ENCODE measurements at places on chromosomes 3 and 15.
A peak's percentile ranks its signal among the peaks of the same experiment; 100 is the strongest.

GRCh38 chr3:136249593-136249992 is 547 bp upstream of the PCCB start:
- no peak for DNase-seq

DNA sequence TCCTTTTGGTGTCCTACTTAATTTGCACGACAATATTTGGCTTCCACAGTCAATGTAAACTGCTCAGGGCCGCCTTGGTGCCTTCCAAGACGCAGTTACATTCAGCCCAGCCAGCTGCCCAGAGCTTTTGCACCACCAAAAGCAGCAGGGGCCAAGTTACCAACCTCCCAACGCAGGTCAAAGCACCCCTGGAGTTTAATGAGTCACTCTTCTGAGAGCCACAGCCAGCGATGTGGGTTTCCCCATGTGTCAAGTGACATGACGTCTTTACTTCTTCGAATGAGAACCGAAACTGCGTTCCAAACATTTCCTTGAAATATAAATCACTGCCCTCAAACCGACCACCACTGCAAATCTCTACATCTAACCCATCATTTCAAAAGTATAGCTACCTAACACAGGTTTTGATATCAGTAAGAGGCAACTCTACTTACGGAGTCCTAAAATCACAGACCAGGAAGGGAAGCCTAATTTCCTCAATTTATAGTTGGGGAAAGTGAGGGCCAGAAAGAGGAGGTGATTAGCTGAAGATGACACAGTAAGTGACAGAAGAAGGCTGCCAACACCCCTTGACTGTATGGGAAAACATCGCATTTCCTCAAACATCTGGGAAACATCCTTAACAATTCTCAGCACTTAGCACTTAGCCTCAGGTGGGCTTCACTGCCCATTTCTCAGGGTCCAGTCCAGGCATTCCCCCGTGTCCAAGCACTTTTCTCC is 24.5 kb downstream of the MB21D2 start:
- peak; percentile 74 for DNase-seq

DNA sequence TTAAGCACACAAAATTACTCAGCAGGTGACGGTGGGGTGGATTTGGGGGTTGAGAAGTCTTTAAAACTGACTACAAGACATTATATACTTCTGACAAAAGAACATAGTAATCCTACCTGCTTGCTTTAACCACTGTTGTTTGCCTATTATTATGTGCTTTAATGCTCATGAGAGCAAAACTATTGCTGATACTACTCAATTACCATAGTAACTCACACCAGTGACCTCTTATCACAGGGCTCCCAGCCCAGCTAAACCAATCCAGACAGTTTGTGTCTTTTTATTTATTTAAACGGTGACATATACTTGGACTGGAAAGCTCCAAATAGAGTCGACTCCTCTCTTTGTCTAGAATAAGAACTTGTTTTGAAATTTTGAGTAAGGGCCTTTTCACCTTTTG is 42.8 kb upstream of the FEZF2 start:
- DNase-seq, result no peak

DNA sequence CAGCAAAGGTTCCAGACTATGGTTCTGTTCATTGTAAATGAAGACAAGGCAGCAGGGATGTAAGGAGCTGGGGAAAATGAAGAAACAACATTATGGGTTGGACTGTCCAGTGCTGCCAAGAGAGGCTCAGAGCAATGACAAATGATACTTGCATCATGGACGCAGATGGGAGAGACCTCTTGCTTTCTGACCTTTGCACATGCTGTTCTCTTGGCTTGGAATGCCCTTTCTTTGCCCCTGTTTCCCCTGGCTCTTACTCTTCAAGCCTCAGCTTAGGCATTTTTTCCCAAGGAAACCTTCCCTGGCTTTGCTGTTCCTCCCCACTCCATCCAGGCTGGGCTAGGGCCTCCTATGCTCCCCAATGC is 59.9 kb upstream of the RAD18 start:
- DNase-seq, result no peak

- DNase-seq, result no peak
Measured at GRCh38 chr3:195156286-195156890, 114.6 kb downstream of the XXYLT1 start.

DNA sequence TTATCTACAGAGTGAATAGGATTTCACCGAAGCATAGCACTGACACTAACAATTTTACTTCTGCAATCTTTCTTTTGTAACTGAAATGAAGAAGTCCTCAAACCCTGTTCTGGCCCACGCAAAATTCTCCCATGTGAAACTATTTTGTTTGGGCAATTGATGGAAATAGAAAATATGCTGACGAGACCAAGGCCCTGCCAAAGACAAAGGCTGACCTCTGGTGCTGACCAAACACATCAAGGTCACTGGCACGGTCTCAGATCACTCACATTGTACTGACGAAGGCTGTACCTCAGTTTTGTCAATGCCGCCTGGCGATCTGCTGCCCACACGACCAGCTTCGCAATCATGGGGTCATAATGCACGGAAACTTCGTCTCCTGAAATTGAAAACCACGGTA is 58.4 kb upstream of the DCUN1D1 start:
- DNase-seq, result no peak

DNA sequence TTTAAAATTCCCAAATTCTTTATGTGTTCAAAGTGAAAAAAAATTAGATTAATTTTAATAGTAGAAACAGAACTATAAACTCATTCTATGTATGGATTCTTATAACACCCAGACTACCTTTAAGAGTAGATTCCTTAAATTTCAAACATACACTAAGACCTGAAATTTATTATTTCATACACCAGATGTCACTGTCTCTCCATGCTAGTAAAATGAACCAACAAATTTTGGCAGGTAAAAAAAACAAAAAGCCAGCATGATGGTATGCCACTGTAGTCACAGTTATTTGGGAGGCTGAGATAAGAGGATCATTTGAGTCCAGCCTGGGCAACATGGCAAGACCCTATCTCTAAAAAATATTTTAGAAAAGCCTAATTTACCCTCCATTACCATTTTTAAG is 461.3 kb upstream of the NAALADL2 start:
- no peak for DNase-seq

GRCh38 chr15:80780416-80781221 is 1.4 kb downstream of the CEMIP start:
- no peak for DNase-seq

DNA sequence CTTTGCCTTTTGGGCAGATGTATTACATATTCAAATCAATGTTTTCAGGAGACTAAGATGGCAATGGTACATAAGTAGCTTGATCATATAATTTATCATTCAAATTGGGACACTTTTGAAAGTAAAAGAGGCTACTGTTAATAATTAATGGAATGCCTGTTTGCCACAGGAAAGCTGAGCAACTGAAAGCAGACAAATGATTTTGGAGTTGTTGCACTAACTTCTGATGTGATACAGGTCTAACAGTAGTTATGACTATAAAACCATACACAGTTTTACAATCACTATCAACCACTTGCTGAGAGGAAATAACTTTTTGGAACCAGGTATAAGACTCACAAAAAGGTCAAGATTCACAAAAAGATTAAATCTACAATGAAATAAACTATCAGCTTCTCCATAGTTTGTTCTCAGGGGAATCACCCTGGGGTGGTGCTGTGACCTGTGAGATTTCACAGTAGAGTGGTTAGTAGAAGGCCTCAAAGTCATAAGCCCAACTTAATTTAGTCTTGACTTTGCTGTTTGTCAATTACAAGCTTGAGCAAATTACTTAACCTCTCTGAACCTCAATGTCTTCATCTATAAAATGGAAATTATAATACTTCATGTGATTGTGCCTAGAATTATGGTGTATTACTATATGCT is 42.7 kb downstream of the HHLA2 start:
- DNase-seq, result no peak

GRCh38 chr15:62428259-62428658 is 263.2 kb upstream of the C2CD4B start:
- DNase-seq, result no peak

- no peak for DNase-seq
Measured at GRCh38 chr3:8529181-8529637, 27.6 kb downstream of the LMCD1 start.

GRCh38 chr3:23161896-23162570 is 41.1 kb upstream of the UBE2E2 start:
- DNase-seq, result peak; percentile 32

DNA sequence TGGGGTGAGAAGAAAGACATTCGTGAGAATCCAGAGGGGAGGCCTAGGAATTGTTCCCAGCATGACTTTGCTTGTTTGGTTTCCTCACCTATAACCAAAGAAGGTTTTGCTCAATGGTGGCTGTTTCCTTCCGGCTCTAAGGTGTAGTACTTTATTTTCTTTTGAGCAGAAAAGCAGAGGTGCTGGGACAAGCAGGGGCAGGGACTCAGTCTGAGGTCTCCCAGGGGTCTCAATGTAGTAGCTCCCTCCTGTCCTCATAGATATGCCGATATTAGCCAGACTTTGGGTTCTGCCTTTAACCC is 41.6 kb downstream of the ZBTB38 start:
- DNase-seq, result no peak

DNA sequence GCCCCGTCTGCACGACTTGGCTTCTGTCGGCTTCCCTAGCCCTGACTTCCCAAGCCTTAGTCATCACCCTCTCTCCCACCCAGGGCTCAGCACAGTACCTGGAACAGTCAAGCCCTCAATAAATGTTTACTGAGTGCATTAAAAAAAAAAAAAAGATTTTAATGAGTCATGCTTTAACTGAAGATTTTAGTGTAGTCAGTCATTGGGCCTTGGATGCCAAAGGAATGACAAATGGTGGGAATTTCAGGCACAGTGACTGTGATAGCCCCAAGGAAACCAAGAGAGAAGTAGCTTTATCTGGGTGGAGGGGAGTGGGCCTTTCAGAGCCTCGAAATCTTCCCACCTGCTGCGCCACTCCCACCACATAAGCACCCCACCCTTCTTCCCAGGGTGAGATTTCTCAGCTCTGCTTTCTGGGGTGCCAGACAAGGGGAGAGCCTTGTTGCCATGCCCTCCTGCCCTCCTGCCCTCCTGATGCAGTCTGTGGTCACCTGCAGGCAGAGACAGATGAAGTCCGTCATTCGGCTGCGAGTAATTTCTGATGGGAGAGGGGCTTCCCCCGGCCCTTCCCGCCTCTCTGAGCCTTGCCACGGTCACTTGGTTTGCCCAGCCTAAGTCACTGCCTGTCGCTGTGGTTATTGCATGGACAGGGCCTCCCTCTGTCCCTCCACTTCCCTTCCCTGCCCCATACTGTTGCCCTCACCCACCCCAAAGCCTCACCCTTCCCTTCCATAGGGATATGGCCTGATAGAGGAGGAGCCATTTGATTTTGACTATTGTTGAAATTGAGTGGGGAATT is 41.8 kb downstream of the SMAD3 start:
- DNase-seq, result no peak

Data from GM06990 (cell line).